SJCRH30 (cell line): ENCODE measurements at places on chromosomes 7 and 10.
A peak's percentile ranks its signal among the peaks of the same experiment; 100 is the strongest.

DNA sequence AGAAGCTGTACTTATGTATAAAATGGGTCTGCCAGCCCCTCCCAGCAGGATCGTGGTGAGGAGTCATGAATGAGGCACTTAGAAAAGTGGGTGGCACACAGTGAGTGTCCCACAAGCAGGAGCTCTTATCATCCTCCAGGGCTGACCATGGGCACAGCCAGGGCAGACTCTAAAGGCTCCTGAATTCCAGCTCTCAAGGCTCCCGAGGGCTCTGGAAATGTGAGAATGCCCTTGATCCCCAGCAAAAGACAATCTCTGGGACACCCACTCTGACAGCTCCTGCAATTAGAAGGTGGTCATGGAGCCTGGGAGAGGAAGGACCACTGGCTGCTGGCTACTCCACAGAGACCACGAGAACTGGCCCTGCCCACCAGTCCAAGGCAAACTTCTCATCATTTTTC is 1.6 kb downstream of the VSTM4 start:
- no peak for DNase-seq

- no peak for DNase-seq
Measured at GRCh38 chr10:54342058-54342457, 459.0 kb downstream of the PCDH15 start.

DNA sequence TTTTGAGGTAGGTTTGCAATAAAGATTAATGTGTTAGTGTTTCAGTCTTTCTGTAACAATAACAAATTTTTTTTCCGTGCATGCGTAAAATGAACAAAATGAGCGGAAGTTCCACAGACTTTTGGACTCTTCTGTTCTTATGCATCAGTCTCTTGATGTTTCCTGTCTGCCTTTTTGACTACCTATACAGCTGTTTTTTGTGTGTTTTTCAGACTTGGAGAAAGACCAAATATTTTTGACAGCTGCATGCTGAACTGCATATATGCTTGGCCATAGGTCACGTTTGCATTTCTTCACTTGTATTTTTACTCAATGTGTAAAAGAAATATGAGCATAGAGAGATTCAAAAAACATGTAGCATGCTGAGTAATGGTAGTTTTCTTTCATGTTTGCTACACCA is 119.3 kb downstream of the BBS9 start:
- DNase-seq = peak; percentile 18

DNA sequence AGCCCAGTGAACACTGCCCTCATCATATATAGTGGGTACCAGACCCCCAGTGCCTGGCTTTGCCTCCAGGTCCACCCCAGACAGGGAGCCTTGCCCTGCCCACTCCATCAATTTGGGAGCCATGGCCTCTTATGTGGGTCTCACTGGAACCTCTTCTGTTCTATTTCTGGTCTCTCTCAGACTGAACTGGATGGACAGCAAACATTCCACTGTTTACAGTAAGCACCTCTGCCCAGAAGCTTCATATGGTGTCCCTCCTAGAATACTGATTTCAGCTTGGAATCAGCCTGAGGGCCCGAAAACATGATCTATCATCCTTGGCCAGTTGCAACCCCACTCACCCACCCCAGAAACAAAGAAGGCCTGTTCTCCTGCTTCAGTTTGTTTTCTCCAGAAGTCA is 81.0 kb upstream of the SLF2 start:
- peak; percentile 28 for DNase-seq

DNA sequence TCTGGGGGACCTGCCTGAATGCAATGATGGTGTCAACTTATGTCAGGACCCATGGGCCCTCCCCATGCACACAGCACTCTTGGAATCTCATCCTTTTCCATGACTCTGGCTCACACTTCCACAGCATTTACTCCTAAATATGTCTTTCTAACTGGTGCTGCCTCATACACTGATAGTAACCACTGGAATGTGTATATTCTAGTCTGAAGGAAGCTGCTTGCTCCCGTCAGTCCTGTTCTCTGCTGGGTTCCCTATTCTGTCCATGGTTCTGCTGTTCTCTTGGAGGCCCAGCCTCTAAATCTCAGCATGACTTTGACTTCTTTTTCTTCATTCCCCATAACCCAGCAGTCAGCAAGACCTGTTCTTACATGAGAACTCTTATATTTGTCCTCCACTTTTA is 1055.1 kb downstream of the KCNMA1 start:
- no peak for DNase-seq

GRCh38 chr7:22612776-22613175 is 112.8 kb upstream of the STEAP1B start:
- DNase-seq = no peak

- no peak for DNase-seq
Measured at GRCh38 chr10:3469639-3470020, 297.0 kb upstream of the PITRM1 start.

GRCh38 chr7:47782792-47783191 is 165.5 kb downstream of the PKD1L1 start:
- no peak for DNase-seq

DNA sequence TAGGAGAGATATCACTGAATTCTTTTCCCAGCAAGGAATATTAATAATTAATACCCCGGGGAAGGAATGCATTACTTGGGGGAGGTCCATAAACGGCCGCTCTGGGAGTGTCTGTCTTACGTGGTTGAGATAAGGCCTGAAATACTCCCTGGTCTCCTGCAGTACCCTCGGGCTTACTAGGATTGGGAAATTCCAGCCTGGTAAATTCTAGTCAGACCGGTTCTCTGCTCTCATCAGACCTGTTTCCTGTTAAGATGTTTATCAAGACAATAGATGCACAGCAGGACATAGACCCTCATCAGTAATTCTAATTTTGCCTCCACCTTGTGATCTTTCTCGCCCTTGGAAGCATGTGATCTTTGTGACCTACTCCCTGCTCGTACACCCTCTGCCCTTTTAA is 162.8 kb upstream of the KCND2 start:
- no peak for DNase-seq

GRCh38 chr7:108083980-108084379 is 46.2 kb downstream of the LAMB4 start:
- no peak for DNase-seq

- DNase-seq = no peak
Measured at GRCh38 chr10:70858759-70859158, 29.6 kb downstream of the PCBD1 start.

DNA sequence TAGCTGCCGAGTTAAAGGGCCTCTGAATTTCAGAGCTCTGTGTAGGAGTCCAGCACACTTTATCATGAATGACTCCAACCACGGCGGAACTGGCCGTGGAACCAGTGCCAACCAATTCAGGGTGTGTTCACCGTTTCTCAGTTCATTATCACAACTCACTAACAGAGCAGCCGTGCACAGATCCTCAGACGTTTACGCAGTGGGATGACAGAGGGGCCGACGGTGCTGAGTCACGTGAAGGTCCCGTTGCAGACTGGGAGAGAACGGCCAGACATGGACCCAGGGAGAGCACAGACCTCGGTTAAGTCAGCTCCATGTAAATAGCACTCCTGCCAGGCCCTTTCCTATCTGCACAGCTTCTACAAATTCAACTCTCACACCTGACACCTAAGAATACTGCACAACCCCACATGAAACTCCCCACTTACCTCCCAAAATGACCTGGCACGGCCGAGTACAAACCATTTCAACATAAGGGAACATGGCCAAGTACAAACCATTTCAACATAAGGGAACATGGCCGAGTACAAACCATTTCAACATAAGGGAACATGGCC is 95.5 kb downstream of the DIP2C start:
- DNase-seq = no peak

GRCh38 chr10:24292304-24293293 is 83.7 kb downstream of the KIAA1217 start:
- no peak for DNase-seq

- DNase-seq = no peak
Measured at GRCh38 chr10:44382131-44382858, 2.6 kb downstream of the CXCL12 start.

GRCh38 chr10:57628592-57629284 is 639.0 kb downstream of the IPMK start:
- DNase-seq = no peak

GRCh38 chr10:2119316-2119715 is 382.0 kb upstream of the ADARB2 start:
- no peak for DNase-seq

DNA sequence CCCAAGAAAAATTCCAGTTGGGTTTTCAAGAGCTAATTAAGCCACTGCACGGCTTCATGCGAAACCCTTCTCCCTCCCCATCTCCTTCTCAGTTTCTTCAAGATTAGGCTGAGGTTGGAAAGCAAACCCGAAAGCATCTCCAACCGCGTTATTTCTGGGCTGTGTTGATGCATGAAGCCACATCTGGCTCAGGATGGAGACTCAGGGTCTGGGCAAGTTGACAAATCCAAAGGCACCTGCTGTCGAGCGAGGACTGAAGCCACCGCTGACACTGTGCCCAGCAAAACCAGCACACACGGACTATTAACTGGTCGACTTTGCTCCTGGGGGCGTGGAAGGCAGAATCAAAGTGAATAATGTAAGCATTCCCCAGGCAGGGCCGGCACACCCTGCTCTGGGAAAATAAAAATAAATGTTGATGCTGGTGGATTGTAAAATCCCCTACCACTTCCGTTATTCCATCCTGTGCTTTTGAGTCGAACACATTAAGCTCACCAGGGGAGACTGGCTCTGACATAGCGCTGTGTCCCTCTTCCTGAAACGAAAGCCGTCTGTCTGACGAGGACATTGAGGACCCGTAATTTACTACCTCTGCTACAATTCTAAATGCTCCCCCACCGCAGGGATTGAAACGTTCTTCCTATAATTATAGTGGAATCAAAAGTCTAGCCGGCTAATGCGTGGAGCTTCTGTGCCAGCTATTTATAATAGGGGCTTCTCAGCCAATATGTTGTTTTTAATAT is 269.8 kb downstream of the ADARB2 start:
- DNase-seq = no peak

- no peak for DNase-seq
Measured at GRCh38 chr10:1544929-1545328, 192.4 kb downstream of the ADARB2 start.

- no peak for DNase-seq
Measured at GRCh38 chr7:5218564-5219360, 28.7 kb downstream of the WIPI2 start.

DNA sequence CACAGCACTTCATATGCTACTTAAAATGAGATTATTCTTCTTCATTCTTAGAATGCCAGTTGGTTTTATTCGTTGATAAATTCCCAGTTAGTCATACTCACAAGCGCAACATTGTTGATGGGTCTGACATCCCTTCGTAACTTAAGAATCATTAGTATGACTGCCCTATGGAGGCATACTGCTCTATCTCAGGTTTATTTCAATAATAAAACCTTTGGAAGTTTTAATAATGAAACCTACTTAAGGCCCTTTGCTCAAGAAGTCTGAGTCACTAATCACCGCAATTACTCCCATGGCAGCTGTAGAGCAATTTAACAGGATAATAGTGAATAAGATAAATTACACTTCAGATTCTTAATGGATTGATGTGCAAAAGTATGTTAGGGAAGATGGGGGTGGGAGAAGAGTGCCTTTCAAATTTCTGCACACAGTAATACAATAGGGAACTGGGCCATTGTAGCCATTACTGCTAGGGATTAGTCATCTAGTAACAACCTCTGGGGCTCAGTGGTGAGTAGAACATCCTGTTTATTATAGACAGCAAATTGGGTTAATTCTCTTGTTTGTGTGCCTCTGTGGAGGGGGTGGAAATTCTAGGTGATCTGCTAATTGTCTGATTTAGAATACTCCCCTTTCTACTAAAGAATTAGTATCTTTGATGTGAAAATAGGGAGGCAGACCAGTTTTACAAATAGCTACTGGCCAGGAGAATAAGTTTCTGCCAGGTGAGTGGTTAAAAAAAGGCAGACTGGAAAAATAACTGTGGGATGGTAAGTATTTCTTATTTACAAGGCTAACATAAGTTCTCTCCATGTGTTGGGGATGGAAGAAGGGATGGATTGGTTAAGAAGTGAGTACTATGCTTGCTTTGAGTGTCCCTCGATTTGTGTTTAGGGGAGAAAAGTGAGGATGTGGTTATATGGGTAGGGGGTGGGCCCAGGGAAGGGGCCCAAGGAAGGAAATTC is 74.5 kb upstream of the VKORC1L1 start:
- no peak for DNase-seq

DNA sequence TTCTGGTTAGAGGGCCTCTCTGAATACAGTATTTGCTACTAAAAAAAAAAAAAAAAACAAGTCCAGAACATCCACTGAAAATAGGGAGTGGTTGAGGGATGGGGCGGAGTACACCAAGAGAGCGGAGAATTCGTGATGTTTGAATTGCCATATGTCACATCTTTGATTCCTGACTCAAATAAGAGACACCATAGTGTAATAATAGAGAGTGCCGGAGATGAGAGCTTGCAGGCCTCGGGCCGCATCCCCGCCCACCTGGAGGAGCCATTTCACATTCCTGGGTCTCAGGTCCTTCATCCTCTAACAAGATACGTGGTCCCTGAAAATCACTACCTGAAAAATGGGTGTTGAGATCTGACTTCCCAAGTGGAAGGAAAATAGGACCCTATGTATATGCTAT is 46.8 kb downstream of the KIAA1549 start:
- DNase-seq = no peak

DNA sequence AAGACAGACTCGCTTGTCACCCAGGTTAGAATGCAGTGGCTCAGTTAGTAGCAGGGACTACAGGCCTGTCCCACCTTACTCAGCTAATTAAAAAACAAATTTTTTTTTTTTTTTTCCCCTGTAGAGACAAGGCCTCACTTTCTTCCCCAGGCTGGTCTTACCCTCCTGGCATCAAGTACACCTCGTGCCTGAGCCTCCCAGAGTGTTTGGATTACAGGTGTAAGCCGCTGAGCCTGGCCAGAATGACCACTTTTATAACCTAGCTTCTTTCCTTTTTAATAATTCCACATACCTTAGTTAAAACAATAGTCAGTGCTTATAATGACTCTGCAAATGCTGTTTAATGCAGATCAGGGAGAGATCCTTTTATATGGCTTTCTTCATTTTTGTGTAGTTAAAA is 31.3 kb downstream of the RSBN1L start:
- DNase-seq = no peak

- DNase-seq = no peak
Measured at GRCh38 chr7:32158751-32159745, 88.8 kb upstream of the PDE1C start.

DNA sequence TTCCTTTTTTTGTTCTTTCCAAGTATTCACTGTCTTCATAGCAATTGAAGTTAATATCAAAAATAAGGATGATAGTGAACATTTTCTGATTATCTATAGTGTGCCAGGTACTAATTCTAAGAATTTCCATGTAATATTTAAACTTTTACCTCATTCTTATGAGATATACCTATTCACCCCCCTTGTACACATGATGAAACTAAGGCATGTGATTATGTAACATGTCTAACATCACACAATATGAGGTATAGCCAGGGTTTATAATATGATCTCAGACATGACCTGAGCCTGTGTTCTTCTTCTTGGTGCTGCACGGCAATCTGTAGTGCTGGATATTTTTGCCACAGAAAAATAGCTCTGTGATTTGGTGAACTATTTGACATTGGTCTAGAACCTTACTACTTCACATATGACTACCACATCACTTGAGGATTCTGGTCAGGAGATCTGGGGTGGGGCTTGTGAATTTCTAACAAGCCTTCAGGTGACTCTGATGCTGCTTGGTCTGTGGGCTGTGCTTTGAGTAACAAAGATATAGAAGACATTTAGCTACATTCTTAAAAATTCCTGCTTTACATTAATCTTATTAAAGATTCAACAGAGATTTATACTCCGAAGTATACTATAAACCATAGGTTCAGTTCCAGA is 79.1 kb downstream of the TRIM24 start:
- DNase-seq = no peak

GRCh38 chr7:145263886-145264285 is 428.0 kb upstream of the TPK1 start:
- DNase-seq = peak; percentile 16

- DNase-seq = no peak
Measured at GRCh38 chr7:27168265-27168947, 3.1 kb upstream of the HOXA9 start.

- DNase-seq = no peak
Measured at GRCh38 chr7:28419716-28420115, 7.4 kb downstream of the CREB5 start.
